ENCODE measurements at places on chromosomes 3 and 15.

- DNase-seq = no peak
Measured at GRCh38 chr3:184154885-184155643, at the start of gene DVL3. Gene DVL3, plus strand, starts transcription at chr3:184155377. Its CDS starts 259 bp downstream, at chr3:184155636.

- no peak for DNase-seq
Measured at GRCh38 chr15:47762621-47763020, 45.3 kb downstream of the SEMA6D start.

GRCh38 chr15:61205346-61205921 is 23.7 kb downstream of the RORA start:
- DNase-seq = no peak

DNA sequence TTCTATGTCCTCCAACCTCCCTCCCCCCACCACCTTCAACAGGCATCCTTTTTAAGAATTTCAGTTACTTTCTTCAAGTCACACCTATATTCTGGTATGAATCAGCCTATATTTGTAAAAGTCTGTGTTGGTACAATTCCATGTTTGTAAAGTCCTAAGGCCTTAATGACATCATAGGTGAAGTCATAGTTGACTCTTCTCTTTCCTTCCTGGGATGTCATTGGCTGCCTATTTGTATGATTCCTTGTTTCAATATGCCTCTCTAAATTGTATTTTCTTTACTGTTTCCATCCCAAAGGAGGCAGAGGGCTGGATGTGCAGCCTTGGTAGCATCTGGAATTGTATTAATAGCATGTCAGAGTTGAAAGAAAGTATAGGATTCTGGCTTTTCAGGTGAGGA is 56.5 kb downstream of the ADAMTSL3 start:
- no peak for DNase-seq

DNA sequence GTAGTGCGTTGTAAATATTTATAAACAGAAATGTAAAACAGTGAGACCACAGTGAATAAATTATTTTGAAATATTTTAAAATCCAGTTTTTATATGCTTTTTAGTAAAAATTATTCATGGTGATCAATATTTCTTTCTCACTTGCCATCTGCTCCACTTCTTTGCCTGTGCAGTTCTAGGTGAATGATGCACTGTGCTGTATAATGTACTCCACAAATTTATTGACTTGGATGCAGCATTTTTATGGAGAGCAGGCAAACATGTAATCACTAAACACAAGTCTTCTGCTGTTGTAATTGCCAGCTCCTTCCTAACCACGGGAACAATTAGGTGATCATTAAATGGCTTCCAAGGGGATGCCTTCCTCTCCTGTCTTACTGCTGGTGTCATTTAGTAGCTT is 395.9 kb downstream of the PTPRG start:
- DNase-seq = no peak

All from stimulated activated naive CD4-positive, alpha-beta T cell (primary cell).